ENCODE measurements at places on chromosomes 1 and 21.

DNA sequence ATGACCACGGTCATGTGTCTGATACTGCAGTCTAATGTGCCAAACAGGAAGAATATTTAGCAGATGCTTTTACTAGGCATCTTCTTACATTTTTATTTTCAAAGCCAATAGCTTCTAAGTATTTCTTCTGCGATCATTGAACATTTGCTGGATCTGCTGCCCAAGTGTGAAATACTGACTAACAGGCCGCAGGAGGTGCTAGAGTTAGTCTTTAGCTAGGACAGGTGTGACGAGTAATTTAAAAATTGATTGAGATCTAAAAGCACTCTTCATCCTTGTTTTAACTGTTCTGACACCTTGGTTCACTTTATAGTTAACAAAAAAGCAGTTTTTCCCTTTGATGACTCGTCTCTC lies 748 bp upstream of the FAM78B start:
- peak; percentile 15 for DNase-seq

DNA sequence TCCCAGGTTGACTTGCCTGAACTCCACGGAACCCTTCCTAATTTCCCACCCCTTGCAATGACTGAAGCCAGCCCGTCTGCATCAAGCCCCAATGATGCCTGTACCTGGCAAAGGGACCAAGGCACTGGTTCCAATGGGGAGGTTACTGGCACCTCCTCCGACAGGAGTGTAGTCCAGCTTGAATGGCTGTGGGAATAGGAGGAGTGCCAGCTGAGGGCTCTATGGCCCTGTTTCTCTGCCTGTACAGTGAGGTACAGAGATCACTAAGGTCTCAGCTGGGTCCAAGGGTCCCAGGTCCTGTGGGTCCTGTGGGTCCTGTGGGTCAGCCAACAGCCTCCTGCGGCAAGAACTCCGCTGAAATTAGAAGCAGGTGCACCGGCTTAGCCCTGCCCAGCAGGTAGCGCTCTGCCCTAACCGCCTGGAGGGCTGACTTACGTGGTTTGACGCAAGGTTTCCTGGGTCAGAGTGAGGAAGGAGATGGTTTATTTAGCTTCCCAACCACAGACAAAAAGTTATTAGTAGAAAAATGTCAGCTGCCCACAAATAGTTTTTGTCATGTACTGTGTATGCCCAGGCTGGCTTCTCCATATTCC lies 9.9 kb upstream of the SPRR4 start:
- DNase-seq = no peak

DNA sequence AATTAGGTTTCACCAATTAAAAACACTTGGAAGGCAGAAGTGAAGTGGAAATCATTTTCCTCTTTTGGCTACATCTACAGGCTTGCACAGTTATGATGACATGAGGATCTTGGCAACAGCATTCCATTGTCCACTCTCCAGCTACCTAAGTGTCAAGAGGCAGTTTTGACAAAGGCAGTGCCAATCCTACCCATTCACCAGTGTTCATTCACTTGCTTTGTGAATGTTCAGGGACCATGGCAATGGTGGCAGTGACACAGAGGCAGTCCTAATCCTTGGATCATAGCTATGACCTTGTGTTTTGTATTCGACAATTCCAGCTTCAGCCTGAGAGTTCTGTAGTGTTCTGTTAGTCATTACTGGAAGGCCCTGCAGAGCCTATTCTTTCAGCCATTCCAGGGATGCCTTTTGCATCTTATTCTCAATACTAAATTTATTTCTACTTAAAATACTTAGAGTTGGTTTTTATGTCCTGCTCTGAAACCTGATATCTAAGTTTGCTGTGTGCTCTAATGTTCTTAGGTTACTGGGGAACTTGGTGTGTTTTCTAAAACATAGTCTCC lies 36.7 kb downstream of the CRB1 start:
- no peak for DNase-seq

GRCh38 chr1:84361796-84362195 lies 36.5 kb upstream of the DNASE2B start:
- no peak for DNase-seq

DNA sequence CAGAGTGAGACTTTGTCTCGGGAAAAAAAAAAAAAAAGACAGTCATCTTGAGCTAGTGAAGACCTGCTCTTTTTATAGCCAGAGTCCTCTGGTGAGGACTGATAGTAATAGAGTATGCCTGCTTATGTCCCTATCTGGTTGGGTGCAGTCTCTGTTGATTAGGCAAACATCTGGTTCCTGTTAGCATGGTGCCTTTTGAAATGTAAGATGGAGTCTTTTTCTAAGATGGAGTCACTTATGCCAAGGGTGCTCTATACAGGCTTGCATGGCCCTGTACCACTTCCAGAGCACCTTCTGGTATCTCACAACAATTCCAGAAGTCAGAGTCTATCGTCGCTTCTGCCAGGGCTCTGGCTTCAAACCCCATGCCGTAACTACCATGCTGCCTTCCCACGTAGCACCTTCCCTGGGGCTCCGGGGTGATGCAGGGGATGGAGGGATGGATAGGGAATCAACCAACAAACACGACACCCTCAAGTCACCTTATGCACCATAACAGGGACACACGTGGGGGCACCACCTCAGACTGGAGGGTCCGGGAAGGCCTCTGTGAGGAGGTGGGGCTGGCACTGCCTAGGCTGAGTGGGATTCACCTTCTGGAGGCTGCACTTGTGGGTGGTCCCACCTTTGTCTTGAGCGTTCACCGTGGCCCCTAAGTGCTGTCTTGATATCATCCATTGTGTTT lies 11.6 kb upstream of the PADI6 start:
- DNase-seq = no peak

DNA sequence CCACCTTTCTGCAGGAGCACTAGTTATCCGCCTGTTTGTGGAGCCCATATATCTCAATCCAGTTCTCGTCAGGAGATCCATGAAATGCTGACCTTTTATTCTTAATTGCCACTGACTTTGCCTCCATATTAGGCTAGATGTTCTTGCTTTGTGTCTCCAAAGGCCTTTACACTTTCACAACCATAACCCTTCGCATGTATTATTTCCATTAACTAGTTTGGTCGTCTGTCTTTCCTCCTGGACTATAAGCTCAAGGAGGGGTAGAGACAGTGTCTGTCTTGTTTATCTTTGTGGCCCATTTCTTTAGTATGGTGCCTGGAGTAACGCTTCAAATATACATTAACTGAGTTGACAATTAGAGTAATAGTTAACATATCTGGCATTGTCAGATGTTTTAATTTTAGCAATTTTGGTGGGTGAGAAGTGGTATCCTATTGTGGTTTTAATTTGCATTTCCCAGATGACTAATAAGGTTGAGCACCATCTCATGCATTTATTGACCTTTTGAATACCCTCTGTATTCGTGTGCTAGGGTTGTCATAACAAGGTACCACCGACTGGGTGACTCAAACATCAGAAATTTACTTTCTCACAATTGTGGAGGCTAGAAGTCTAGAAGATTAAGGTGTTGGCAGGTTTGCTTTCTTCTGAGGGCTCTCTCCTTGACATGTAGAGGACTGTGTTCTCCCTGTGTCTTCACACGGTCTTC lies 21.7 kb upstream of the IL12RB2 start:
- DNase-seq = no peak

- no peak for DNase-seq
Observed at GRCh38 chr21:29817450-29817849, 122.3 kb downstream of the GRIK1 start.

- no peak for DNase-seq
Observed at GRCh38 chr1:183842795-183843144, 37.9 kb downstream of the RGL1 start.

DNA sequence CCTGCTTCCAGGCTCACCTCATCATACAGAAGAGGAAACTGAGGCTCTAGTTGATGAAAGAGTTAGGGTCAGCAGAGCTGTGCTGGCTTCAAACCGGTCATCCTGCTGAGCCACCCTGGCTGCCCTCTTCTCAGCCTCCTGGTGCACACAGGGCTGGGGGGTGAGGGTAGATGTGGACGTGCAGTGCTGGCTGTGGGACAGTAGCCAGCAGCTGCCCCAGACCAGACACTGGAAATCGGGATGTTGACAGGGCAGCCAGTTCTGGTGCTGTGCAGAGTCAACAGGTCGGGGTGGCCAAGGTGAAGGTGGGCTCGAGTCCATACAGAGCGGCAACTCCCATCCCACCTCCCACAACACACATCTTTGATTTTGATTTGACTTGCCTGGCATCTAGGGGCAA lies 1.5 kb upstream of the CLCNKA start:
- DNase-seq = no peak

GRCh38 chr1:99603699-99604560 lies 42.0 kb upstream of the PALMD start:
- no peak for DNase-seq

DNA sequence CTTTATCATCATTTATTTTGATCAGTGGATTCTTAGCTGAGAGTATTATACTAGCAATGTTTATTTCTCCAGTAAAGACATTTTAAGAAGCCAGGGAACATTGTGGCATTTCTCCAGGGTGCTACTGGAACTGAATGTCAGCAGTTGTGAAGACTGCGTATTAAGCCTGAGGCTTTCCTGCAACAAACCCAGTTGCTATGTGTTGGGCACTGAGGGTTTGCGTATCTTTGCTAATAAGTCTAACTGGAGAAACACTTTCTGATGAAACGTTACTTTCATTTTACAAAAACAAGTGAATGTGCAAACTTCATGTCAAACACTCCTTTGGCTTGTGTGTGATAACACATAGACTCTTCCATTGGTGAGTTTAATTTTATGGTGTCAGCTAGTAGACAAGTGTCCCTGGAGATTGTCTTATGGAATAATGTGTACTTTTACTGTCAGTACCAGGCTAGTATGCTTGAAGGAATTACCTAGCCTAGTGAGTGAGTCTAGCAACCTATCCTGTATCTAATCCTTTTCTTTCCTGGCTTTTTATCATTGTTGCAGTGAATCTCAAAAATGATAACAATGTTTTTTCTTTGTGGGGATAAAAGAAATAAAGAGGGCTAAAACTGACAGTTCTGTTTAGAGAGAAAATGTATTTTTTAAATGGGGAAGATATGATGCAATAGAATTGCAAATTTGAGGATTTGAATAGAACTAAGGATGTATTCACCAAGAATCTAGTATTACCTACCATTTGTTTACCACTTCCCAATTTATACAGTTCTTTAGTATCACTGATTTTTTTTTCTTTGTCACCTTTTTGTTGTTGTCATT lies 70.1 kb downstream of the MTR start:
- DNase-seq = no peak

GRCh38 chr1:226073184-226073950 lies 10.9 kb downstream of the H3-3A start:
- DNase-seq = no peak

DNA sequence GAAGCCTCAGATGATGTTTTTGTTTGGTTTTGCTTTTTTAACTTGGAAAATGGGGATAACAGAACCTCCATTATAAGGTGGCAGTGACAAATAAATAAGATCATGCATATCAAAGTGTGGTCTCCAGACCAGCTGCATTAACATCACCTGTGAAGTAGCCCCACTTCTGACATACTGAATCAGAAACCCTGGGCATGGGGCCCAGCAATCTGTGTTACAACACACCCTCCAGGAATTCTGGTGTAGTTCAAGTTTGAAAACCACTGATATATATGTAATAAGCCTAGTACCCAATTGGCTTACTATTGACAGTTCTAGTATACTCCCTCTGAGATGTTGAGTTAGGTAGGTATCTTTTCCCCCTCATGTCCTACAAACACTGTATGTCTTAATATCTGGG lies 24.1 kb upstream of the RNF19B start:
- DNase-seq = no peak

DNA sequence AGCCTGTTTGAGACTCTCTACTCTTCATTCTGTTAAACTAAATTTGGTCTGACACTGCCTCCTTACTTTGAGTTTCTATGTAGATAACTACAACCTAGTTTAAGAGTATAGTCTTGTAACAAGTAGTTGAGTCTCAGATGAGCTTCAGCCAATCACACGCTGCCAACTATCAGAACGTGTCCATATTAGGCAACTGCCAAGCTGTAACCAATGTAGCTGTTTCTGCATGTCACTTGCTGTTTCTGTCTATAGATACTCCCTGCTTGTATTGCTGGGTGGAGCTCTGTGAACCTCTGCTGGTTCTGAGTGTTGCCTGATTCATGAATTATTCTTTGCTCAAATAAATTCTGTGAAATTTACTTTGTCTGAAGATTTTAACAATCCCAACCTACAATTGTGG lies 452.6 kb upstream of the NR5A2 start:
- DNase-seq = no peak

DNA sequence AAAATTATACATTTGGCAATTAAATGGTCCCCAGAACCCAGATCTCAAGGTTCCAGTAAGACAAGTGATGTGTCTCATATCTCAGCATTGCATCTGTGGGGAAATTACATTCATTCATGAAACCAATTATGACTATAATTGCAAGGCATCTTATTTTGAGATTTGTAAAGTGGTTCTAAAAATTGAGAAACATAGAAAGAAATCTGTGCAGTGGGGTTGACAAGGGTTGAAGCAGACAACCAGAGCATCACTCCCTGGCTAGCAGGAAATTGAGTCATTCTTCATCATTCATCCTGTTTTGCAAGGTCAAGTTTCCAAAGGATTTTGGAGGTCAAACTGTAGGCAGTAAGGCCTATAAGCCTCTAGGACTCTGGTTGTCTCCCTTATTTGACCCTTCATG lies 25.1 kb upstream of the MROH9 start:
- no peak for DNase-seq

DNA sequence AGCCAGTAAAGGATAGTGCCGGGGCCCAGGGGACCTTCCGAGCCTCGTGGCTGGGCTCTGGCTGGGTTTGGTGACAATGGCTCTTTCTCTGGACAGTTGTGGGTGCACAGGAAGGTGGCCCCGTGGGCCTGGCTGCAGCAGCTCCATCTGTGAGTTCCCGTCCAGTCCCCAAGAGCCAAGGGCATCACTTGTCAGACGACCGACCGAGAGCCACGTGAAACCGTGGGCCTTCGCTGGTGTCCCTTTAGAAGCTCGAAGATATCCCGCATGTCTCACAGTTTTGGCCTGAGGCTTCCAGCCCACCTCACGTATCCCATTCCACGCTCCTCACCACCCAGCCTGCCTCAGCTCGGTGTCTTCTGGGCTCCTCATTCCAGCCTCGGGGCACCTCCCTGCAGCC lies 27.2 kb upstream of the UMODL1 start:
- no peak for DNase-seq

GRCh38 chr1:97508653-97509218 lies 412.1 kb downstream of the DPYD start:
- DNase-seq = no peak

GRCh38 chr1:61011561-61012263 lies 70.6 kb upstream of the NFIA start:
- no peak for DNase-seq

GRCh38 chr1:160090760-160091159 lies 7.7 kb downstream of the IGSF8 start:
- DNase-seq = no peak

DNA sequence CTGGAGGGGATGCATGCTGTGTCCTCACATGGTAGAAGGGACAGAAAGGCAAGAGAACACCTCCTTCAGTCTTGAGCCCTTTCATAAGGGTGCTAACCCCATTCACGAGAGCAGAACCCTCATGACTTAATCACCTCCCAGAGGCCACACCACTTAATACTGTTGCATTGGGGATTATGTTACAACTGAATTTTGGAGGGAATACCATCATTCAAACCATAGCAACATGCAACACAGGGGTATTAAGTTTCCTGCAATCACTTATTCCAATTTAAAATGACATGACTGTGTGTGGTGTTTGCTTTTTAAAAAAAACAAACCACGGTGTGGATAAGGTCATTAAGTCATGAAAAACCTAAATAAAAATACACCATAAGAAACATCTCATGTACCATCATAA lies 3.1 kb upstream of the LIN9 start:
- DNase-seq = no peak

GRCh38 chr1:9294910-9295636 lies 2.4 kb downstream of the SPSB1 start:
- no peak for DNase-seq

GRCh38 chr1:43307458-43308158 lies 6.8 kb downstream of the TIE1 start:
- DNase-seq = no peak

- DNase-seq = no peak
Observed at GRCh38 chr1:237105826-237106225, 63.8 kb downstream of the RYR2 start.

Data from Calu3 (cell line).